ENCODE measurements at places on chromosomes 11 and 22.
A peak's percentile ranks its signal among the peaks of the same experiment; 100 is the strongest.

DNA sequence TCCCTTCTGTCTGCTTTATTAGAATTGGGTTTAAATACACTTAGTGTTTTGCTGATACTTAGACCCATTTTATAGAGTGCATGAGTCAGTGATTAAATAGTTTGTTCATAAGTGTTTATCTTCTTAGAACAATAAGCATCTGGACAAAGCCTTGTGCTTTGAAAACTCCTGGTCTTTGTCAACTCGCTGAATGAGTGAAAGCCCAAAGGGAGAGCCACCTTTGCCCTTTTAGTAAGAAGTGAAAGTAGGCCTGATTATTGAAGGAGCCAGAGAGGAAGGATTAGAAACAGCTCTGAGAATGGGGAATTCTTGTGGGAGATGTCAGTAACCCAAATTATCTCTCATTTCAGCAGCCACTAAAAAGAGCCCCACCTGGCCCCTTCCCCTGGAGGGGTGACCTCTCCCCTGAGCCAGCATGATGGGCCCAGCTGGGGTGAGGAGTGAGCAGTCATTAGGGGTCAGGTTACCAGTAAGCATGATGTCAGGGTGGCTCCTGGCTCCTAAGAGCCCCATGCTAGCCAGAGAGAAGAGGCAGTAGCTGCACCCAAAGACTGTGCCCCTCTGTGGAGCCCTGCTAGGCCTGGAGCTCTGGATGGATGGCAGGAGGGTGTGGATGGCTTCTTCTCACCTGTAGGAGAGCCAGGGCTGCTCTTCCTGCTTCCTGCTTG lies 125.1 kb upstream of the E2F8 start:
- no peak overlapping the region for H3K4me3 ChIP-seq
- H3K36me3 ChIP-seq = no peaks in the 10 kb centered on the region
- no peaks in the 10 kb centered on the region for H3K4me1 ChIP-seq
- H3K27ac ChIP-seq = no peak overlapping the region
- H3K27me3 ChIP-seq = no peaks in the 10 kb centered on the region

DNA sequence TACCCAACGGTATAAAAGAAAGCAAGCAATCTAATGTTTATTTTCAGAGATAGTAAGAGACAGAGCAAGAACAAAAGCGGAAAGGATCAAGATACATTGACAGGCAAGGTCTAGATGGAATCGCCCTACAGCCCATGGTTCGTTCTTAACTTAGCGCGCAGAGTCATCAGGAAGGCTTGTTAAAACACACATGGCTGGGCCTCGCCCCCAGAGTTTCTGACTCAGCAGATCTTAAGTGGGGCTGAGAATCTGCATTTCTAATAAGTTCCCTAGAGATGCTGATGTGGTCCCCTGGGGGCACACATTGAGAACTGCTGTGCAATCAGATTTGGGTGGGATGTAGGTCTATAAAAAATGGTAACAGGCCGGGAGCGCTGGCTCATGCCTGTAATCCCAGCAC lies 35.8 kb upstream of the CHRM4 start:
- H3K36me3 ChIP-seq = peaks cover 30% of the 10 kb centered on the region
- H3K27me3 ChIP-seq = no peaks in the 10 kb centered on the region
- DNase-seq = no peak
- H3K4me3 ChIP-seq = no peak overlapping the region
- H3K27ac ChIP-seq = no peak overlapping the region

DNA sequence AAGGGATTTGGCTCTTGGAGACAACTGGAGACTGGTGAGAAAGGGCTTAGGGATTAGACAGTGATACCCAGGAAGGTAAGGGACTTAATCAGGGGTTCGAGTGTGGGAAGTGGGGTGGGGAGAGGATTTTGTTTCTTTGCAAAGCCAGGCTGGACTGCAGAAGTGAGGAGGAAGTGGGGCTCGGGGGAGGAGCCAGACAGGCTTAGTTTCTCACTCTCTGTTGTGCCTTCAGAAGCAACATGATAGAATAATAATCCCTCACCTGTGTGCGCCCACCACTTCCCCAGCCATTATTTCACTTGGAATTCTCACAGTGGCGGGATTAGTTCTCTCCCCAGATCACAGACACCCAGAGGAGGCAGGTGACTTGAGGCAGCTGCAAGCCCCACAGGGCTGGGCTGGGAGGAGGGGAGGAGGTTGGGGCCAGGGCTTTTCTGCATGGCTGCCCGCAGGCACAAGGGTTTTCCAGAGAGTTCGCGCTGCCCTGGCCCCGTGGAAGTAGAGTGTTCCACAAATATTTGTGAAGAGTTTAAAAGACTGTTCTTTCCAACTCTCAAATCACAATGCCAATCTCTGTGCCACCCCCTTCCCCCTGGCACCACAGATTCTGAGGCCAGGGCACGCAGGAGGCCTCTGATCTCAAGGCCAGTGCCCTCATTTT lies 4.0 kb upstream of the SEC14L2 start:
- no peaks in the 10 kb centered on the region for H3K36me3 ChIP-seq
- H3K27ac ChIP-seq = no peak overlapping the region
- H3K4me1 ChIP-seq = peaks cover 13% of the 10 kb centered on the region

GRCh38 chr11:111909378-111909777 lies 2.2 kb downstream of the CRYAB start:
- no peak for DNase-seq
- no peaks in the 10 kb centered on the region for H3K36me3 ChIP-seq
- peaks cover 12% of the 10 kb centered on the region for H3K27me3 ChIP-seq
- no peaks in the 10 kb centered on the region for H3K4me1 ChIP-seq
- H3K27ac ChIP-seq = no peak overlapping the region
- no peak overlapping the region for H3K4me3 ChIP-seq

DNA sequence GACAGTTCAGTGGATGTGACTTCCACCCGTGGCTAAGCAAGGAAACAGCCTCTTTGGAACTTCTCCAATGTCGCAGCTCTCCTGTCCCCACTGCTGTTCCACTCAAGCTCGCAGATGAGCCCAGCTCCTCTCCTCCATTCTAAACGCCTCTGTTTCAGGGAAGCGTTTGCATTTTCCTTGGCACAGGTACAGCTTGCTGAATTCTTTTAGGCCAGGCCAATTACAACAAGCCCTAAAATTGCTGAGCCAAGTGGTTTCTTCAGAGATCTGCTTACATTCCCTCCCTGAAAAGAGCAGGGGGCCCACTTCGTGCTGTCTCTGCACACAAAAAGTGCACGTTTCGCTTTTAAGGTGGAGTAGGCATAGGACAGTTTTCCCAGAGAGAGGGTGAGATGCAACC lies 91.5 kb upstream of the BLID start:
- DNase-seq = no peak
- H3K4me1 ChIP-seq = no peaks in the 10 kb centered on the region
- H3K36me3 ChIP-seq = no peaks in the 10 kb centered on the region
- H3K27me3 ChIP-seq = no peaks in the 10 kb centered on the region
- H3K4me3 ChIP-seq = no peak overlapping the region
- no peak overlapping the region for H3K27ac ChIP-seq

GRCh38 chr11:111334532-111335502 lies 36.5 kb downstream of the POU2AF3 start:
- H3K27me3 ChIP-seq = no peaks in the 10 kb centered on the region
- no peak for DNase-seq
- no peak overlapping the region for H3K4me3 ChIP-seq

GRCh38 chr11:46277313-46277621 lies 195 bp upstream of the CREB3L1 start:
- DNase-seq = no peak
- H3K27ac ChIP-seq = no peak overlapping the region
- H3K27me3 ChIP-seq = peaks cover 20% of the 10 kb centered on the region
- H3K36me3 ChIP-seq = no peaks in the 10 kb centered on the region
- peaks cover 10% of the 10 kb centered on the region for H3K4me1 ChIP-seq
- no peak overlapping the region for H3K4me3 ChIP-seq

GRCh38 chr11:130314750-130315285 lies at the start of gene ZBTB44:
Gene ZBTB44, minus strand, starts transcription at chr11:130314917. Its CDS starts 53,044 bp downstream, at chr11:130261873.
- H3K4me1 ChIP-seq = peaks cover 13% of the 10 kb centered on the region
- peak within 1 kb of the TSS; percentile 67 for H3K4me3 ChIP-seq
- no peaks in the 10 kb centered on the region for H3K27me3 ChIP-seq
- DNase-seq = peak; percentile 87

GRCh38 chr22:25365491-25366261 lies 146.2 kb downstream of the CRYBB2 start:
- H3K4me3 ChIP-seq = no peak overlapping the region
- no peak for DNase-seq
- no peaks in the 10 kb centered on the region for H3K36me3 ChIP-seq
- no peak overlapping the region for H3K27ac ChIP-seq

GRCh38 chr11:30479899-30480298 lies 106.3 kb downstream of the MPPED2 start:
- H3K36me3 ChIP-seq = no peaks in the 10 kb centered on the region
- H3K27me3 ChIP-seq = no peaks in the 10 kb centered on the region
- no peak overlapping the region for H3K4me3 ChIP-seq
- H3K4me1 ChIP-seq = no peaks in the 10 kb centered on the region
- DNase-seq = no peak

- H3K36me3 ChIP-seq = no peaks in the 10 kb centered on the region
- no peaks in the 10 kb centered on the region for H3K4me1 ChIP-seq
- no peak overlapping the region for H3K4me3 ChIP-seq
Measured at GRCh38 chr11:122505304-122506006, 150.1 kb upstream of the UBASH3B start.

- no peaks in the 10 kb centered on the region for H3K36me3 ChIP-seq
- peak overlapping the region; percentile 99 for H3K27ac ChIP-seq
- no peaks in the 10 kb centered on the region for H3K27me3 ChIP-seq
- peak overlapping the region; percentile 98 for H3K4me3 ChIP-seq
- H3K4me1 ChIP-seq = peaks cover 16% of the 10 kb centered on the region
Measured at GRCh38 chr11:118572981-118573550, 857 bp downstream of the ARCN1 start.

DNA sequence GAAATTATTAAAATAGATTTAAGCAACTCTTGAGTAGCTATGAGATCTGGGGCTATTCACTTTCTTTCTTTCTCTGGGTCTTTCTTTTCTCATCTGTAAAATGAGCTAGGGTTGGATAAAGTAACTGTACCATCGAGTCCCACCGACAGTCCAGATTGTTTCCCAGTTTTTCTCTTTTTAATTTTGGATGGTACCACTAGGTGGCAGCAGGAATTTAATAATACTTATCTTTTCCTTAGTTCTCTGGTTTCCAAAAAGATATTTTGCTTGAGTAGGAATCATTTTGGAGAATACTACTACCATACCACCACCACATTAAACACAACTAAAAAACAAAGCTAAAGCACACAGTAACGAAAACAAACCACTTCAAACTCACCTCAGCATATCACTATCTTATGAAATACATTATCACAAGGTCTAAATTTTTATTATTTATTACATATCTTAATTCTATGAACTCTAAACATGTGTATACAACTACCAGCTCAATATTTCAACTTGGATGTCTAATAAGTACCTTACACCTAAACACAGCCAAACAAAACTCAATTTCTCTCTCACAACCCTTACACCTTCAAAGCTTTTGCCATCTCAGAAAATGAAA lies 584.0 kb downstream of the KCNA4 start:
- no peaks in the 10 kb centered on the region for H3K36me3 ChIP-seq
- no peak for DNase-seq
- H3K27ac ChIP-seq = no peak overlapping the region
- H3K27me3 ChIP-seq = no peaks in the 10 kb centered on the region
- no peak overlapping the region for H3K4me3 ChIP-seq
- no peaks in the 10 kb centered on the region for H3K4me1 ChIP-seq

GRCh38 chr11:47325271-47326041 lies 27.0 kb downstream of the MYBPC3 start:
- H3K4me3 ChIP-seq = no peak overlapping the region
- H3K27ac ChIP-seq = no peak overlapping the region
- H3K27me3 ChIP-seq = no peaks in the 10 kb centered on the region
- DNase-seq = no peak
- no peaks in the 10 kb centered on the region for H3K4me1 ChIP-seq
- peaks cover 59% of the 10 kb centered on the region for H3K36me3 ChIP-seq

DNA sequence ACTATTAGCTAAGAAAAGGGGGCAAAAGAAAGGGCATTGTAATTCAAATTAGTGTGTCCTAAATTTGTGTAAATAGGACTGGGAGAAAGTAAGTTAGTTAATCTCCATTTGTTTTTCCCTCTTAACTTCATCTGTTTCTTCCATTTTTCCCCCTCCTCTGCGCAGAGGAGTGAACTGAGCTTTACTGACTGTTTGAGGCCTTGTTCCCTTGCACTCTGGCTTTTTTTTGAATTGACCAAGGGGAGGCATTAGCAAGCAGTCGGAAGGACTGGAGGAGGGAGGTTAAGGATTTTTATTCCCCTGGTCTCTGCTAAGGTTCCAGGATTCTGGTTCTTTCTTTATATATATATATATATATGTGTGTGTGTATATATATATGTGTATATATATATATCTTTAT lies 15.2 kb upstream of the FANCF start:
- H3K27ac ChIP-seq = no peak overlapping the region

- no peak for DNase-seq
- no peaks in the 10 kb centered on the region for H3K27me3 ChIP-seq
- H3K4me1 ChIP-seq = no peaks in the 10 kb centered on the region
- no peak overlapping the region for H3K27ac ChIP-seq
- no peaks in the 10 kb centered on the region for H3K36me3 ChIP-seq
Measured at GRCh38 chr11:133503776-133504175, 28.5 kb downstream of the OPCML start.

- H3K4me1 ChIP-seq = no peaks in the 10 kb centered on the region
- no peaks in the 10 kb centered on the region for H3K27me3 ChIP-seq
- DNase-seq = no peak
- H3K36me3 ChIP-seq = no peaks in the 10 kb centered on the region
- H3K4me3 ChIP-seq = no peak overlapping the region
Measured at GRCh38 chr11:86588566-86589090, 83.8 kb downstream of the ME3 start.

DNA sequence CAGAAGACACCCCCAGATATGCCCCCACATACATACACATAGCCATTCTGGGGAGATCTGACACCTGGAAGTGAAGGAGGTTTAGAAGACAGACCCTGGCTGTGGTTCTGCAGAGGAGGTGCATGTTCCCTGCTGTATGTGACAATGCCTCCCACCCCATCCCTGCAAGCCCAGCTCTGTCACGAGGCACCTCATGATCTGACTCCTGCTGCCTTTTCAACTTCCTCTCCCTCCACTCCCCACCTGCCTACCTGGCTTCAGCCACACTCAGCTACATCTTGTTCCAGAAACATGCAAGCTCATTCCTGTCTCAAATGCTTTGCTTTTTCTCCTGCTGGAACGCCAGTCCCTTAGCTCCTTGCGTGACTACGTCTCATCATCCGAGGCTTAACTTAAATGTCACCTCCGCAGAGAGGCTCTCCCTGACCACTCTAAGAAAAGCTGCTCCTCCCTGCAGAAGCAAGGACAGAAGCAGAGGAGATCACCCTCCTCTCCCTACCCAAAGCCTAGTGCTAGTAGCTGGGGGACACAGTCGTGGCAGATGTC lies 114.5 kb downstream of the FEZ1 start:
- H3K4me3 ChIP-seq = no peak overlapping the region
- no peaks in the 10 kb centered on the region for H3K4me1 ChIP-seq
- H3K27ac ChIP-seq = no peak overlapping the region

- no peak for DNase-seq
- H3K4me1 ChIP-seq = peaks cover 20% of the 10 kb centered on the region
- H3K27ac ChIP-seq = no peak overlapping the region
- peaks cover 22% of the 10 kb centered on the region for H3K27me3 ChIP-seq
- no peaks in the 10 kb centered on the region for H3K36me3 ChIP-seq
Measured at GRCh38 chr22:19522881-19523239, 1.4 kb downstream of the CLDN5 start.

- H3K4me3 ChIP-seq = no peak overlapping the region
- H3K4me1 ChIP-seq = peaks cover 4% of the 10 kb centered on the region
- no peak for DNase-seq
- H3K27me3 ChIP-seq = no peaks in the 10 kb centered on the region
Measured at GRCh38 chr11:67381244-67381972, 8.0 kb upstream of the CLCF1 start.

- H3K36me3 ChIP-seq = no peaks in the 10 kb centered on the region
- H3K27ac ChIP-seq = no peak overlapping the region
- no peaks in the 10 kb centered on the region for H3K27me3 ChIP-seq
- H3K4me1 ChIP-seq = peaks cover 34% of the 10 kb centered on the region
- DNase-seq = no peak
Measured at GRCh38 chr22:23237201-23237798, 57.0 kb downstream of the BCR start.
